ENCODE measurements at places on chromosomes 12 and 14.

DNA sequence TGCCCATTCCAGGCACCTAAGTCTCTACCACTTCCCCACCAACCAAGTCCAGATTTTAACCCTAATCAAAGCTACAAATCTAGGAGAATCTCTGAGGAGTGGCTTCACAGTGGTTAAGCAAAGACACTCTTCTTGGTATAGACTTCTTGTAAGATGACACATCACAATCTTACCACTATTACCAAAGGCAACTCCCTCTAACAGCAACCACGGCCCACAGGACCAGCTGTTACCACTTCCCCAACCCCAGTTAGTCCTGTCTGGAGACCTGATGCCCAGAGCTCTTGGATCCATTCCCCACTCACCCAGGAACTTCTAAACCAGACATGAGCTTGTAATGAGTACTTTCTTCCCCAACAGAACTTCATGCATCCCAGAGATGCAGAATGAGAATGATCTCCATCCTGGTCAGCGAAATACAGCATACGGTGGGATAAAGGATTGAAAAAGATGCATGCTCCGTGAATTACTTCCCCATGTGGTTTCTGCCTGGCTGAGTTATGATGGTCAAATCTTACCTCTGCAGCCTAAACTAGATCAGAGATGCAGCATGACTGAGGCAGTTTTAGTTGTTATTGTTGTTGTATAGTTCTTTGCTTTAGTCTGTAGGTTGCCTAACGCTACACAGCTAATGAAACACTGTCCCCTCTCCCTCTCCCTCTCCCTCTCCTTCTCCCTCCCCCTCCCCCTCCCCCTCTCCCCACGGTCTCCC, 87.7 kb upstream of the FOXN3 start:
- DNase-seq: peak; percentile 97

GRCh38 chr12:108895220-108895802, 15.4 kb downstream of the DAO start:
- no peak for DNase-seq

DNA sequence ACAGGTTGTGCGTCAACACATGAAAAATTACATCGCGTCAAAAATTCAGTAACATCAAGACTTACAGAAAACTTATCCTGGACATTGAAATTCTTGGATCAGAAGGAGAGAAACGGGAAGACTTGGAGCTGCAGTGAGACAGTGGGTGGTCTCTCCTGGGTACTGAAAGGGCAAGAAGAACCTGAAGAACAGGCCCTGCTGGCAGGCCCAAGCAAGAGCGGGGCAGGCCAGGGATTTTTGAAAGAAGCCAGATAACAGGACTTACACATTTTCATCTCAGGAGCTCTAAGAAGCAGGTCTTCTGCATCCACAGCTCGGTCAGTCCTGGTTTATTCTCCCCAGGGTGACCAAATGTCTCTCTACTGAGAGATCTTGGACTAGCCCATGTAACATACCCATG, 466.5 kb upstream of the SOX5 start:
- no peak for DNase-seq

- no peak for DNase-seq
These were observed 125.2 kb upstream of the FKBP4 start for GRCh38 chr12:2669560-2669959.

GRCh38 chr12:15861404-15861803, 20.8 kb upstream of the STRAP start:
- DNase-seq: no peak

GRCh38 chr12:66144791-66145754, 14.5 kb upstream of the LLPH start:
- DNase-seq: peak; percentile 93

- no peak for DNase-seq
These were observed 23.2 kb upstream of the SERPINA1 start for GRCh38 chr14:94411638-94412037.

GRCh38 chr14:106694638-106695393, 1168.4 kb downstream of the TMEM121 start:
- DNase-seq: peak; percentile 76

DNA sequence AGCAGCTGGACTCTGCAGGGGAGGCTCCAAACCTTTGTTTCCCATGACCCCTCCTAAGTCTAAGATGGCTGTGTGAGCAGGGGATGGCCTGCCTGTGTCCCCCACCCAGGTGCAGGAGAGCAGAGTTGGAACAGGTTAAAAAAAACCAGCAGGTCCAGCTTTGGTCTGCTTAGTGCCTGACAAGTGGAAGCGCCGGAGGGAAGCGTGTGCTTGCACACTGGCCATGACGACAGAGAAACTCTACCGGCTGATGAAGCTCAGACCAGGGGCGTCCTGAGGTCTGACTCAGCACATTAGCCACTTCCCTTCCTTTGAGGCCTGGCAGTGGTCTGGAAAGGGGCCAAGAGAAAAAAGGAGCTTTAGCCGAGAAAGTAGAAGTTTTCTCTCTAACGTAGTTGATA, 280.1 kb downstream of the VRK1 start:
- DNase-seq: peak; percentile 97

DNA sequence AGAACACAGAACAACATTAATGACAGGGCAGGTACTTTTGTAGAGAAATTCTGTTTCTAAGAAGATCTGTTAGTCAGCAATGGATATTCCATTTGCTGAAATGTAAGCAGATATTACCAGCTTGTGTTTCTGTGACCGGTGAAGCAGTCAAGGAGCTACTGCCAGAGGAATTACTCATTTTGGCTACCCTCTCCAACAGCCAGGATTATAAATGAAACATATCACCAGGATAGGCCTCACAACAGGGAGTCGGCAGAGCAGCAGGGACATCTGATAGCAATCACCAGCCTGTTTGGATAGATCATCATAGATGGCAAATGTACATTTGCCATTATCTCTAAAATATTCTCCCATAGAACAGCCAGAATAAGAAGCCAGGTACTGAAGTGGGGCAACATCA, 440.7 kb downstream of the KCNH5 start:
- no peak for DNase-seq

- no peak for DNase-seq
These were observed 989.1 kb upstream of the TMEM132C start for GRCh38 chr12:127277882-127278281.

DNA sequence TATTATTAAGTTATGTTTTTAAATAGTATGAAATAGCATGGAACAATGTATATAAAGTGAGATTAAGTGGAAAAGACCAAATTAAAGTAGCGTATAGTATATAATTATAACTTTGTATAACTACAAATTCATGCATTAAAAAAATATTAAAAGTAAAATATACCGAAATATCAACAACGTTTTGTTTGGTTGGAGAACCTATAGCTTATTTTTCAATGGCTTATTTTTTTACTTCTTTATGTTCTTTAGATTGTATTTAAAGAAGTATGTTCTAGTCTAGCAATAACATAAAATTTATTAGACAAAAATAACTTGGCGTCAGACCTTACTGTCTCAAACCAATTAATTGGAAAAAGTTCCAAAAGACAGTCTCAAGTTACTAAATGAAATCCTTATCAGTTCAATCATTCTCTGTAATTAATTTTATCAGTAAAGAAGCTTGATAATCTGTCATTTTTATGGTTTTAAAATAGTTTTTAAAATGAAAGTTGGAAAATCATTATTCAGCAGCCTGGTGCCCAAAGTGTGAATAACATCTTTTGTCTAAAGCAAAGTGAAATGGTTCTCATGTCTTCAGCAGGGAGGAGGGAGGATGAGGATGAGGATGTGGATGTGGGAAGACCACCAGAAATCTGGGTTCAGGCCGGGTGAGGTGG, 46.7 kb downstream of the IRAK3 start:
- no peak for DNase-seq

DNA sequence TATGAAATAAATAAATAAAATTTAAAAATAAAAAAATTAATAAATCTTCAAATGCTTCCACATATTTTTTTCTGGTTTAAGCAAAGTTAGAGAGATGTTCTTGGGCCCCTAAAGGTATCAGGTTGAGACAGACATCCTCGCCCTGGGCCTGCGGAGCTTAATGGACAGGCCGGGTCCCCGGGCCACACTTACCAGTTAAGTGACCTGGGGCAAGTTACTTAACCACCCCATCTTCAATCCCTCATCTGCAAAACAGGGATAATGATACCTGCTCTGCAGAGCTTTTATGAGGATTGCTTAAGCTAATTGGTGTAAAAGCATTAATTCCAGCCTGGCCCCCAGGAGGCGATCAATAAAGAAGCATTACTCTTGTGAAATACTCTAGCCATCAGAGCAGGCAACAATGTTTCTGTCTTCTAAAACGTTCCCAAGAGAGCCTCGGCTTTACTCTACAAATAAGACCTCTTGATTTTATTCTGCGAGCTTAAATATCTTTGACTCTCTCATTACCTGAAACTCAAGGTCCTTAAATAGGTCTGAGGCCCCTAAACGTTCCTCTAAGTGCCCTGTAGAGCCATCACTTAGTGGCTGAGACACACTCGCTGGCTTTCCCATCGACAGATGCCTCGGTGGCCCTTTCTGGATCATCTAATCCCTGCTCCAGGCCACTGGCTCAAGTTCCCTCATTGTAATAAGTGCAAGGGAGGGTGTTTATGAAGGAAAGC, 81.1 kb upstream of the DIO3 start:
- DNase-seq: no peak

DNA sequence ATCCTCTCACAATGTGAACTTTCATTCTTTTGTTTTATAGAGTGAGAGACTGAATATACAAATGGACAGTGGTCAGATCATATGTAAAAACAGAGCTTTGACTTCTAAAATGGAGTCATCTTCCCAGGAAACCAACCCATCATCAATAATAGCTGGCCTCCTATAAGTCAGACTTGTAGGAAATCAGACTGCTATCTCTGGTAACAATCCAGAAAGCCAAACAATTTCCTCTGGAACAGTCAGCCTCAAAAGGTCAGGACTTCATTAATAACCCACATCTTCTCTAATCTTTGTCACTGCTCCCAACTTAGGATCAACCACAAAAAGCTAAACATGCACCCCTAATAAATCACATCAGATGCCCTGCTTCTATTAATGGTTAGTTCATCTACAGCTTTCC, 227.9 kb upstream of the G2E3 start:
- no peak for DNase-seq

- no peak for DNase-seq
These were observed 62.1 kb upstream of the HECTD1 start for GRCh38 chr14:31269634-31270195.

DNA sequence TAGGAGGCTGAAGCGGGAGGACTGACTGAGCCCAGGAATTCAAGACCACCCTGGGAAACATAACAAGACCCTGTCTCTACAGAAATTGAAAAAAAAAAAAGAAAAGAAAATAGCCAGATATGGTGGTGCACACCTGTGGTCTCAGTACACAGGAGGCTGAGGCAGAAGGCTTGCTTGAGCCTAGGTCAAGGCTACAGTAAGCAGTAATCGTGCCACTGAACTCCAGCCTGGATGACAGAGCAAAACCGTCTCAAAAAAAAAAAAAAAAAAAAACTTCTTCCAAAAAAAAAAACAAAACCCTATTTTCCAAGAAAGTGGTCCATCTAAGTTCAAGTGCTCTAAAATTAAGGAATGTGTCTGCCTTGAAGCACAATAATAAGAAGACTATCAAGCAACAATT, 19.8 kb downstream of the SNX6 start:
- DNase-seq: no peak

GRCh38 chr12:97024393-97024792, 117.3 kb downstream of the NEDD1 start:
- peak; percentile 47 for DNase-seq

DNA sequence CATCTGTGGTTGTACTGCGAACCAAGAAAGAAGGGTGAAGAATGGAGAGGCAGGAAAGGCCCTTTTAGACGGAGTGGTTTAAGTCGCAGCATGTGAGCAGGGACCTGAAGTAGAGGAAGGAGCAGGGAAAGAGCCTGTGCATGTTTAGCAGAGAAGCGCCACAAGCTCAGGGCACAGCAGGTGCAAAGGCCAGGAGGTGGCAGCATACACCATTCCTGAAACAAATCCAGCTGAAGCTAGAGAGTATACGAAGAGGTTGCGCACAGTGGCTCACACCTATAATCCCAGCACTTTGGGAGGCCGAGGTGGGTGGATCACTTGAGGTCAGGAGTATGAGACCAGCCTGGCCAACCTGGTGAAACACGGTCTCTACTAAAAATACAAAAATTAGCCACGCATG, 49.9 kb downstream of the HELB start:
- DNase-seq: peak; percentile 50

GRCh38 chr12:72054511-72054910, 115.9 kb downstream of the TPH2 start:
- DNase-seq: no peak

DNA sequence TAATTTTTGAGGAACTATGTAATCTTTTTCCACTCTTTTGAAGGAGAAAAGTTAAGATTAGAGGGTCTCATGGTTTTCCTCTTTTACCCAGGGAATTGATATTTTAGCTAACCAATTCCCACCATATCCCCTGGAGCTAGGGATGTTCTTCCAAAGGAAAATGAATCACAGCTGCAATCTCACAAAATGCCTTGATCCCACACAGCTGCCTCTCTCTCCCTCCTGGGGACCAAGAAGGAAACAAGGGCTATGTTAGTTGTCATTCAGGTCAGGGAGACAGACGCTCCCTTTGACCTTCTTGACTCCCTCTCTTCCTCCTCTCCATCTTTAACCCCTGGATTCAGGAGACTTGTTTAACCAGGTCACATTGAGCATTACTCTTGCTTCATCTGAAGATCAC, 9.5 kb downstream of the DCN start:
- no peak for DNase-seq

DNA sequence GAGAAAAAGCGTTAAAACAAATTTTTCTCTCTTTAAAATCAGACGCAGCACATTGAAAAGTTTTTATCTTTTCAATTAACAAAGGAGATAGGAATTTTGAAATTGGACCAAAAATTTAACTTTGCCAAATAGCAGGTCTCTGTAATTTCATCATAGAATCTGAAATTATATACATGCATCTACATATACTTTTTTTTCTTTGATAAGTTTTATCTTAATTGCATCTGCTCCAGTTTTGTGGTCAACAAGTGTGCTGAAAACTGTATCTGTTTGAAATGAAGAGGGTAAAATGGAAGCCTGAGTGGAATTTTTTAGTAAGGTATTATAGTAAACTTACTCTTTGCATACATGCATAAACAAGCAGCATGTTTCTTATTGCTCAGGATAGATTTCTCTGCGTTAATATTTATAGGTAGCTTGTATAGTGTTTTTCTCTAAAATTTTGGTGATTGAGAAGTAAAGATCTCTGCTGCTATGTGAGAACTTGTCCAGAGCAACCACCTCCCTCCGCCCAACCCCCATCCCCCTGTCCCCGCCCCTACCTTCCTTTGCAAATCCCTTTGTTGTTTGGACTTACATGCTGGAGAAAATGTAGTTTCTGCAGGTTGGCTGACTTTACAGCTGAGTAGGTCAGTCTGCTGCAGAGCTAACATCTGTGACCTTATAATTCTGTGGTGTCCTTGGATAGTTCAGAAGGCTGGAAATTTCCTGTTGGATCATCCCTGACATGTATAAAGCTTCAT, 64.6 kb downstream of the VRK1 start:
- DNase-seq: no peak

DNA sequence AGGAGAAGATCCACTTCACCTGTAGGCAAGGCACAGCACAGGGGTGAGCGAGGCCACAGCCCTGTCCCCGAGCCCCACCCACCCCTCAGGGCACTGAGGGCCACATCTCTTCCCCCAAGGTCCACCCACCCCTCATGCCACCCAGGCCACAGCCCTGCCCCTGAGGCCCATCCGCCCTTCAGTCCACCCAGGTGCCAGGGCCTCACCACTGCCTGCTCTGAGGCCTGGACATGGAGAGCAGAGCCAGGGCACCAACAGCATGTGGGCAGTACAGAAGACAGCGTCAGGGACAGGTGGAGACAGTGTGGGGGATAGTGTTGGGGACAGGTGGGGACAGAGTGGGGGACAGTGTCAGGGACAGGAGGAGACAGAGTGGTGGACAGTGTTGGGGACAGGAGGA, 138.3 kb downstream of the TMEM121 start:
- DNase-seq: no peak
